ENCODE measurements at places on chromosomes 11 and 22. TPM values are rescaled to one million over a fixed set of nuclear protein-coding genes. Genes with fewer than 3 reads are reported as not detected.
A peak's percentile ranks its signal among the peaks of the same experiment; 100 is the strongest.

MMP11 gene
- total RNA-seq: 10.9 TPM

ARVCF gene
- total RNA-seq: 61.5 TPM

ASRGL1 gene
- total RNA-seq: 15.6 TPM

PTPMT1 gene
- total RNA-seq: 82.8 TPM

OR8A1 gene
- not detected for total RNA-seq

SLCO2B1 gene
- total RNA-seq: 70.1 TPM

CCDC90B gene
- total RNA-seq: 33.3 TPM

DDX25 gene
- not detected for total RNA-seq

- ATAC-seq: no peak
Observed at GRCh38 chr22:47233316-47234243, 471.1 kb downstream of the TBC1D22A start.

DNA sequence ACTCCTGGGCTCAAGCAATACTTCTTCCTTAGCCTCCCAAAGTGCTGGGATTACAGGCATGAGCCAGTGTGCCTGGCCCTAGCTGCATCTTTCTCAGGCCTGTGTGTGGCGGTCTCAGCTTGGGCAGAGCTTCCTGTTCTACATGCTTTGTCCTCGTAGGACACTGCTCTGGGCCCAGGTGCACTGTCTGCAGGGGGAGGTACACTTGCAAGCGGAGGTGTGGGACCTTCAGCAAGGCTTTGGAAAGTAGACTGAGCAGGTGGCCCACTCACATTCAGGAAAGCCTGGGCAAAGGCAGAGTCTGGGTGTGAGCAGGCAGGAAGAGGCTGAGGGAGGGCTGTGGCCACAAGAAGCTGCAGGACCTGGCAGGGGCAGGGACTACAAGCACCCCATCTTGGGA lies 33.6 kb upstream of the SUSD2 start:
- no peak for ATAC-seq

- ATAC-seq: no peak
Observed at GRCh38 chr11:16179676-16180075, 176.7 kb downstream of the SOX6 start.

- no peak for ATAC-seq
Observed at GRCh38 chr11:116263019-116263418, 509.8 kb downstream of the BUD13 start.

DNA sequence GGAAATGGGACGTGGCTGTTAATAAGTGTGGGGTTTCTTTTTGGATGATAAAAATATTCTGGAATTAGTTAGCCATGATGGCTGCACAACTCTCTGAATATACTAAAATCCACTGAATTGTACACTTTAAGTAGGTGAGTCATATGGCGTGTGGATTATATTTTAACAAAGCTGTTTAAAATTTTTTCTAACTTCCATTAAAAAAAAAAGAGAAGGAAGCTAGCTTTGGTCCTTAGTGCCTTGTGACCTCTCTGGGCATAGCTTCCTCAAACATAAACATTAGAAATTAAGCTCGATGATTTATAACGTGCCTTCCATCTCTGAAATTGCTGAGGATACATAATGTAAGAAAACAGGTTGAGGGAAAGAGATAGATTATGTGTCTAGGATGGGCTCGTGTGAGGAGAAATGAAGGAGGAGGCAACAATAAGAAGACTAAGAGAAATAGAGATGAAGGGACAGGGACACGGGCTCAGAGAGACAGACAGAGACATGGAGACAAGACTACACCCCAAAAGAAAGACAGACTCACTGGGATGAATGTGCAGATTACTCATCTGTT lies 20.0 kb downstream of the IRAG1 start:
- ATAC-seq: no peak

DNA sequence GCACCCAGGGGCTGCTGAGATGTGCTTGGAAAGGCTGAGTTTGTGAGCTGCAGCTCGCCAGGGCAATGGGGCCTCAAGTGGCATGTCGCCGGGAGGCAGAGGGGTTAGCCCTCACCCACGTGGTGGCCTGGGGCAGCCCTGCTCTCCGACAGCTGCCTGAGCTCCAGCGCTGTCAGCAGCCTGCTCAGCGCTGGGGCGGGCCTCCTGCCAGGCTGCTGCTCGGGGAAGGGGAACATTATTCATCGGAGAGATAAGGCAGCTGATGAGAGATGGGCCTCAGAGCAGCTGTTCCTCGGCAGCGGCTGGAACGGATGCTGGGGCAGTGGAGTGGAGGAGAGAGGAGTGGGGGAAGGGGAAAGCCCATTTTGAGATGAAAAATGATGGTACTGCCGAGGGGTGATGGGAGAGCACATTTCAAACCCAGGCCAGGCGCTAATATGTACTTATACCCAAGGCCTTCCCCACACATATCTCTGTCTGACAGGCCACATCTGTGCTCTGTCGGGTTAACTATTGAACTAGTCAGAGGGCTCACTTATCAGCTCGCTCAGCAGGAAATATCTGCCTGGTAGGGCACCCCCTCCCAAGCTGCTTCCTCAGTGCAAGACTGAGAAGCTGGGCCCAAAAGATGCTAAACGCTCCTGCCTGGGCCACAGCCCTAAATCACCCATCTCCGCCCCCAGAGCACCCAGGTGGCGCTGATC lies 79.5 kb downstream of the TIMP3 start:
- ATAC-seq: peak; percentile 72

DNA sequence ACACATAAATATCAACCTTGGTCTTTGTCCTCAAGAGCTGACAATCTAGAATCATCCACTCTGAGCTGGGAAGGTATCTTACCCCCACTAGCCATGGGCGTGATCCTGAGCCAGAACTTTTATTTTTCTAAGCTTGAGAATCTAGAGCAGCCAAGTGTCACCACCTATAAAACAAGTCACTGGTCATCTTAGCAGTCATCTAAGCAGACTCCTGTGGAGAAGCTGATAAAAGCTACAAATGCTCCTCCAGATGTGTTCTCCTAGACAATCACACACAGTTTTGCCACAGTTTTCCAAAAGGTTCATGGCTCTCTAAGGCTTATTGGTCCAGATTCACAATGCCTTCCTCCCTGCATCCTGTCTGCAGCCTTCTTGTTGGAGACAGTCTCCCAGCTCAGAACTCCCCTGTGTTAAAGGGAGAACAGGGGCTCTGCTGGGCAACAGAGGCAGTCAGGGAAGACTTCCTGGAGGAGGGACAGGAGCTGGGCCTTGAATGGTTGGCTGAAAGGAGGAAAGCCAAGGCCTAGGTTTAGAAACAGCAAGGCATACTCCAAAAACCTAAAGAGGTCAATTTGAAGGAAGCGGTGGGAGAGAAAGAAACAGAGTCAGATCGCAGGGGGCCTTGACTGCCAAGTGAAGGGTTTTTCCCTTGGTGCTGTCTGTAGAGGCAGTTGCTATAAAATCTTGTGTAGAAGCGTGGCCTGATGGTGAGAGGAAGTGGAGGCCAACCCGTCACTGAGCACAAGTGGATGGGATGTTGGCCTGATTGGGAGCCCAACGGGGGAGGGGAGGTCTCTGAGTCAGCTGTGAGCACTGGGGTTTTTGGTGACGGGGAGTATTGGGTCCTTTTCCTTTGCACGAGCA lies 42.0 kb downstream of the ALX4 start:
- no peak for ATAC-seq

DNA sequence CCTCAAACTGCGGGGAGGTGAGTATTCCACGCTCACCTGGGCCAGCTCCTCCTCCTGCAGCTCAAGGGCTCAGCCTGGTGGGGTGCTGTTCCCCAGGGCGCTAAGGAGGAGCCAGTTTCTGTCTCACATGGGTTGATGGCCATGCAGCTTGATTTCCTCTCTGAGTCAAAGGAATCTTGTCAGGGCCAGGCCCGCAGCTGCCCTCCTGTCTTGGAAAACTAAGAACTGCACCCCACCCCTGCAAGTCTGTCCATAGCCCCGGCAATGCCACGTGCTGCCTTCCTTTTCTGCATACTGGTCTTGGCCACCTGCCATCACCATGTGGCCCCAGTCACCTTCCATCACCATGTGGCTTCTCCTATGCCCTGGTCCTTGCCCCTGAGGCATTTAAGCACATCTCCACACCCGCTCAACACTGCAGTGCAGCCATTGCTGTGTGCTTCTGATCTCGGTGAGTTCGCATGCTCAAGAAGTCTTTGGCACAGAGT lies 35.2 kb upstream of the CLDN5 start:
- no peak for ATAC-seq

- no peak for ATAC-seq
Observed at GRCh38 chr11:76787271-76787670, 4.1 kb downstream of the TSKU start.

GRCh38 chr11:61974766-61975631 lies 7.6 kb upstream of the FTH1 start:
- no peak for ATAC-seq

DNA sequence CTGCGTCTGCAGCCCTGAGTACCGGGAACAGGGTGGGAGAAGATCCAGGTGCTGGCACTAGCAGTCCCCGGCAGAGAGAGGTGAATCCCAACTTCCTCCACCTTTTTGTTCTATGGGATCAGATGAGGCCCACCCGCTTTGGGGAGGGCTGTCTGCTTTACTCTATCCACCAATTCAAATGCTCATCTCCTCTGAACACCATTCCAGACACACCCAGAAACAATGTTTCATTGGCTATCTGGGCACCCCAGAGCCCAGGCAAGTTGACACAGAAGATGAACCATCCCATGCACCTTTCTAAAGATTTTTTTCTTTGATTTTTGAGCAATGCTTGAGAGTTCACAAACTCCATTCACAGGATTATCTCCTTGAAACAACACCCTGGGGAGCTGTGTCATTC lies 78.0 kb downstream of the PARVB start:
- ATAC-seq: no peak

DNA sequence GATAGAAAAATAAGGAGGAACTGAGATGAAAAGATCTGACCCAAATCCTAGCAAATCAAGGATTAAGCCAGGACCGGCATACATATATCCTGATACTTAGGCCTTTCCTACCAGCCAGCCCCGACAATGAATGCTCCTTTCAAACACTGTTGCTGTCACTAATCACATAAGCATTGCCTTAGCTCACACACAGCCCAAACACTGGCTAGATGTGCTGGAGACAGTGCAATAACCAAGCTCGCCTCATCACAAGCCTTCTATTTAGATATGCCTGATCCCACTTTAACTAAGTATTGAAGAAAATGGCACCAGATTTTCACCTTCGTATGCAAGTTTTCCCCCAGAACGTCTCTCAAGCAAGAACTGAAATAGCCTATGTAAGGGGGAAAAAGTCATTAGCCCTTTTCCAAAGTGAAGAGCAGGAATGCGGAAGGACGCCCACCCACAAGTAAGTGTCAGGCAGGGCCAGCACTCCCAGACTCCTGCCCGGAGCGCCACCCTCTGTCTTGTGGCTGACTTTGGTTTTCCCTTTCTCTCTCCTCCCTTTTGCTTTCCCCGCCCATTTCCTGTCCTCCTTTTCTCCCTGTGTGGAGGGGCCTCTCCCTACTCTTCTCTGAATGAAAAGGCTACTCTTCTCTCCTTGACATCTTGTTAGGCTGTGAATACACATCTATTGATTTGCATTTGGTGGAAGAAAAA lies 8.9 kb upstream of the OPCML start:
- no peak for ATAC-seq

DNA sequence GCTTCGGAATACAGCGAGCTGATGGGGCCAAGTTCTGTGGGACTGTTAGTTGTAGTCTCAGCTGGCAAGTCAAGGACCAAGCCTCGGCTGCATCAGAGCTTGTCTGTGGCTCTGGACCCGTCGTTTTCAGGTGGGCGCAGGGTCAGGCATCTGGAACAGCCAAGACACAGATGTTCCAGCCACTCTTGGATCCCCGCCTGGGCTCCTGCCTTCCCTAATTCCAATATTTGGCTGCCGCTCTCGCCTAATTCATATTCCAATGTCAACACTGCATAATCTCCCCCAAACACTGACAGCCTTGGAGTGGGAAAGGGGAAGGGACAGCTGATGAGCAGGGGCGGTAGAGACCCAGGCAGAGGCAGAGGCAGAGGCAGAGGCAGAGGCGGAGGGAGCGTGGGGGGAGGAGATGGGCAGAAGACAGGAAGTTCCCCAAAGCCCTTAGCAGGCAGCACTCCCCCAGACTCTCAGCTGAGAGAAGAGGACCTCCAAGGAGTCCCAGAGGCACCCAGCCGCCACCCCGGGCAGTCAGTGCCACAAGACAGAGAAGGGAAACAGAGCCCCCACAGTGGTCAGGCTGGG lies 49.6 kb upstream of the SLC35C1 start:
- ATAC-seq: no peak

DNA sequence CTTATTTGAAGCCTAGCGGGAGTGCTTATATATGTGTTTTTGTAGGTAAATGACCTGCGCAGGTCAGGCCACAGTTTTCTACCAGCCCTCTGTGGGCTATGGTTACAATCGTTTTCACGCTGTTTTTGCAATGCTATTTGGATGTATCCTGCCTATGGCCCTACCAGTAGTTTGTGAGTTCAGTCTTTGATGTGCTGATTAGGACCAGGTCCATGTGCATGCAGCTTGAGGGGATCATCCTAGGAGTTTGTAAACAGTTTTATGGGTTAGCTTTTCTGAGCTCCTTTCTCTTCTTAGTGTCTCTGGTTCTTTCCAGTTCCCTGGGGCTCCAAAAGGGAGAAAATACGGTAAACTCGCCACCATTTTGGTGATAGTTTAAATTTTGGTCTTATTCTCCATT lies 142.5 kb downstream of the LDLRAD3 start:
- ATAC-seq: no peak

GRCh38 chr11:40287916-40288803 lies 1171.3 kb downstream of the LRRC4C start:
- no peak for ATAC-seq

DNA sequence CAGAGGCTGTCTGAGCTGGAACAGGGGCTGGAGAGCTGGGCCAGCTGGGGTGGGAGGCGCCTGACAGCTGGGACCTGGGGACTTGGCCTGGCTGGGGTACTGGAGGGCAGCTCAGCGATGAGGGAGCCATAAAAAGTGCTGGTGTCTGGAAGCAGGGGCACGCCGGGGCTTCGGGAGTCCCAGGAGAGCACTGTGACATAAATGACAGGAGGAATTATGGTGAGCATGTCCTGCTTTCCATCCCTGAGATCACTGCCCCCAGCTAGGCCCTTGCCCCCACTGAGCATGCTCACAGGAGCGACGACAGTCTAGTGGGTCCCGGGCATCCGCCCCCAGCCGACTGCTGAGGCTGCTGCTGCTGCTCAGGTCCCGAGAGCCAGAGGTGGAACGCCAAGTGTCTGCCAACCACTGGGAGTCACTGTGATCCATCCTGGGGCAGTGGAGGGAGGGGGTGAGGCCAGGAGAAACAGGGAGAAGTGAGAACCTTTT lies 6.2 kb downstream of the ROBO4 start:
- no peak for ATAC-seq

GRCh38 chr11:107689317-107690202 lies 22.3 kb downstream of the SLN start:
- ATAC-seq: peak; percentile 72

- no peak for ATAC-seq
Observed at GRCh38 chr11:83706566-83706965, 420.4 kb upstream of the CCDC90B start.

GRCh38 chr11:129368889-129369672 lies 6.6 kb upstream of the BARX2 start:
- ATAC-seq: no peak

GRCh38 chr11:103688924-103689323 lies 347.5 kb upstream of the DDI1 start:
- no peak for ATAC-seq
